ENCODE measurements at places on chromosomes 7 and 10.

DNA sequence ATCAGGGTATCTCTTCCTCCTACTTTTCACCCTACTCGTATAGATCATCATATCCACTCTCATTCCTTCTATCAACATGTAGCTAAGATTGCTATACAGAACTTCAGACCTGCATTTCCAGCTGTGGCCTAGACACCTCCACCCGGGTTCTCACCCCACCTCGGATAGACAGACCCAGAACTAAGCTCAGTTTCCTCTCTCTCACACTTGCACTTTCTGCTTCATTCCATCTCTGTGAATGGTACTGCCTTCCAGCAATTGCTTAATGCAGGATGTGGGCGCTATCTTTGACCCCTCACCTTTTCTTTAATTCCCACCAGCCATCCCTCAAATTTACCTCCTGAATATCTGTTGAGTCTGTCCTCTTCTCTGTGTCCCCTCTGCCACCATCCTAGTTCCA is 35.7 kb downstream of the AGK start:
- DNase-seq = no peak

GRCh38 chr7:92739091-92739490 is 97.3 kb downstream of the CDK6 start:
- DNase-seq = no peak

DNA sequence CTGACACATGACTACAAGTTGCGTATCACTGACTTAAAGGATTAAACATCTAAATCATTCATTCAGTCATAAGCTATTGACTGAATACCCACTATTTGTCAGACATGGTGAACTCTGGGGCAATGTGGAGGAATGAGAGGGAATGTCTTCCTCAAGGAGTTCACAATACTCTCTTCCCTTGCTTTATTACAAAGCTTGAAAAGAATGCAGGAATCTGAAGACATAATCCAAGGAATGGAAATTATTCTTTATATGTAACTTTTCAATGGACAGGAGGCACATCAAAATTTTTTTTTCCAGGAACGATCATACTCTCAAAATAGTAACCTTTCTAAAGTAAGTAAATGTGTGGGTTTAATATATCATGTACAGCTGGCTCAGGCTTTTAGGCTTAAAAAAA is 111.9 kb downstream of the ATXN7L1 start:
- DNase-seq = no peak

- no peak for DNase-seq
Observed at GRCh38 chr7:20896996-20897395, 110.3 kb upstream of the SP8 start.

DNA sequence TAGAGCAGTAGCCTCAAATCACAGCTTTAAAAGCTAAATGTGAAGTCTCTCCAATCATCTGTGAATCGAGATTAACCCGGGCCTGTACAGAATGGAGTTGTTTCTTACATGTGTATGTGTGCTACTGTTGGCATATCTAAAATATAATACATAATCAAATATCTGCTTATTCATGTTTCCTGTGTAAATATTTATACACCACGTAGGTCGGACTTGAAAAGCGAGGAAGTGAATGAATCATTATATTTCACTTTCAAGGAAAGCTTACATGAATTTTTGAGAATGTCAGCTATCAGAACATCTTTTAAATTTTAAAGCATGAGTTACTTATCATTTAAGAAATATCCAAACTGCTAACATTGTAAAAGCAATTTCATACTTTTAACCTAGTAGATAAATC is 233.3 kb downstream of the SLC25A13 start:
- no peak for DNase-seq

- DNase-seq = no peak
Observed at GRCh38 chr7:111647881-111648280, 85.6 kb upstream of the IMMP2L start.

DNA sequence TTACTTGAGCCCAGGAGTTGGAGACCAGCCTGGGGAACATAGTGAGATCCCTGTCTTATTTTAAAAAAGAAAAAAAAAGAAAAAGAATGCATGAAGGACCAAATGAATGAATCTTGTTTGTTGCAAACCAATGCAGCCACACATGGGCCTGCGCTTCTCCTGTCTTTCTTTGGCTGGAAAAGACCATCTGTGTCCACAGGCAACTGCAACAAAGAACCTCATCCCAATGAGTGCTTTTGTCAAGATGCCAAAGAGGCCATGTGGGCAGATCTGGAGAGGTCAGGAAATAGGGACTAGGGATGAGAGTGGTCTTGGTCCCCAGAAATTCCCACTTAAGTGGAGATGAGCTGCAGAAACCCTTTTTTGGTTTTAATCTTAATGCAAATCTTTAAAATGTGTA is 49.8 kb upstream of the DUSP5 start:
- no peak for DNase-seq

DNA sequence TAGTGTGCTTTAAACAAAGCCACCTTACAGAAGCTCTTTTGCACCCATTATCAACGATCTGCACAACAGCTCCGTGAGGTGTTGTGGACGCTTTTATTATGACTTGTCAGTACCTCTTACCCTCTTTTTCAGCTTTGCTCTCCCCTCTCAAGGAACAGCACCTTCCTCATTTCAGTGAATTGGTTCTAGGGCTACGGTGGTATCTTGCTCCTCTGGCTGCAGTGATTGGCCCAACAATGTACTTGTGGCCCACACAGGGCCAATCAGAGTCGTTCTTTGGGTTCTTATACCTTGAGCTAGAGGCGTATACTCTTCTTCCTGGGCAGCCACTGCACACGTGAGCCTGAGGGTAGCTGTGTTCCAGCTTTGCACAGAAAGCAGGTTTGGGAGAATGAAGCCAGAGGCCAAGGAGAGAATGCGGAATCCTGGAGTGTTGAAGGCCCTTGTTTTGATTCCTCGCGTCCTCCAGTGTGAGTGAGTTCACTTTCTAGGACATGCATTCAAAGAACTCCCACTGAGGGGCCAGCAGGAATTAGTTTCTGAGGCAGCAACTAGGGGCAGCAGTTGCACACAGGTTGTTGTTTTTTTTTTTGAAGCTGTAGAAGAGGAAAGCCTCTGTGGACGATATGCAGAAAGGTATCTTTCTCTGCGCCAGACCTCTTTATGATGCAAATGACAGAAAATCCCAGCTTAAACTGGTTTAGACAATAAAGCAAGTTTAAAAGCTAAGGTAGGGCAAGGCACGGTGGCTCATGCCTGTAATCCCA is 49.8 kb upstream of the PDZD8 start:
- DNase-seq = no peak

GRCh38 chr7:129161524-129162225 is 17.2 kb downstream of the TSPAN33 start:
- DNase-seq = no peak

DNA sequence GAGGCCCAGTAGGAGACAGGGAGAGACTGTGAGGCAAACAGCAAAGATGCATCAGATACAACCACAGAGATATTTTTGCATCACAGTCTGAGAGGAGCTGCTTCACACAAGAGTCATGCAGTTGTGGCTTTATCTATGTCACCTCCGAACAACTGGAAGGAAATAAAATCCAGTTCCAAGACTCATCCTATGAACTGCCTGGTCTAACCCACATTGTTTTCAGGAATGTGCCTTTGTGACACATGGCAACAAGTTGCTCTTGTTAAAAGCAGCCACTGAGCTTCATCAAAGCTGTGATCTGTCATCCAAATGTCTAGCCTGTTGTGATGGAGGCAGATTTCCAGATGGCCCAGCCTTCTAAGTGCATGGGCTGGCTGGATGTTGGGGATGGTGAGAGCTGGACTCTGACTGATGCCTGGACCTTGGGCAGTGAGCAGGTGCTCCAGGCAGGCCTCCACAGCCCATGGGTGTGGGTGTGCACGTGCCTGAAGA is 255.0 kb downstream of the BMPER start:
- DNase-seq = no peak

DNA sequence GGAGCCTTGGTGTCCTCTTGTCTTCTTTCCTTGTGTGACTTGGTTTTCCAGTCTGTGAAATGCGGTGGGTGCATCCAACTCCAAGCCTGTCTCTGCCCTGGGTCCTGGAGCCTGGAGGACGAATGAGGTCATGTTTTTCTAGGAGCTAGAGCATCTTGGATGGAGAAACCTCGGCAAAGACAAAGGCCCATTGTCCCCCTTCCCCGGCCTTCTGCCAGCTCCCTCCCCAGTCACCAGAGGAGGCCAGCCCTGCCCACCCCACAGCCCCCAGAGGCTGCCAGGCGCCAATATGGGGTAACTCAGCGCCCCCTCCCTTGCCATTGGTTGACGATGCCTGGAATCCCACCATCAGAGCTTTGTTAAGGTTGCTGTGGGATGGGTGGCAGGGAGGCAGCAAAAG is 40.4 kb downstream of the KCTD7 start:
- DNase-seq = no peak

- no peak for DNase-seq
Observed at GRCh38 chr10:131475043-131475442, 163.5 kb upstream of the TCERG1L start.
